ENCODE measurements at places on chromosomes 1 and 21.

DNA sequence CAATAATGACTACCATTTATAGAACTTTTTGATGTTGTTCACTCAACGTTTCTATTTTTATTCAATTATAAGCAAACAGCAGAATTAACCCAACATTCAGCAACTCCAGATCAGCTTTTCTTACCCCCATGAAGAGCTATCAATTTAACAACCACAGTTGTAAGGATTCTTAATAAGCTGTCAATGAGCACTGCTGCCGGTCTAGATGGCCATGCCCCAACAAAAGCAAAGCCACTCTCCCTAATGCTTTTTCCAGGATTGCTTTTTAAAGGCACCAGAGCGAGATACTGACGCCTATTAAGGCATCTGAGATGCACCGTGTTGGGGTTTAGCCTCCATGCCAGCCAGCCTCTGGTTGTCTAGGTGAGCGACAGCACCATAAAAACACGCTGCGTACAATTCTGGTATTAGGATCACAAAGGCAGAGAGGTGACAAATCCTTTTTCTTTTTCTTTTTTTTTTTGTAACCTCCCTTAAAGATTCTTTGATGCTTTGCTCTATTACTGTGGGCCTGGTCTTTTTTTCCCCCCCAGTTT lies 39.5 kb downstream of the PTPRC start:
- peak; percentile 65 for DNase-seq

GRCh38 chr1:3553166-3553939 lies 58.0 kb downstream of the MEGF6 start:
- DNase-seq, result no peak

DNA sequence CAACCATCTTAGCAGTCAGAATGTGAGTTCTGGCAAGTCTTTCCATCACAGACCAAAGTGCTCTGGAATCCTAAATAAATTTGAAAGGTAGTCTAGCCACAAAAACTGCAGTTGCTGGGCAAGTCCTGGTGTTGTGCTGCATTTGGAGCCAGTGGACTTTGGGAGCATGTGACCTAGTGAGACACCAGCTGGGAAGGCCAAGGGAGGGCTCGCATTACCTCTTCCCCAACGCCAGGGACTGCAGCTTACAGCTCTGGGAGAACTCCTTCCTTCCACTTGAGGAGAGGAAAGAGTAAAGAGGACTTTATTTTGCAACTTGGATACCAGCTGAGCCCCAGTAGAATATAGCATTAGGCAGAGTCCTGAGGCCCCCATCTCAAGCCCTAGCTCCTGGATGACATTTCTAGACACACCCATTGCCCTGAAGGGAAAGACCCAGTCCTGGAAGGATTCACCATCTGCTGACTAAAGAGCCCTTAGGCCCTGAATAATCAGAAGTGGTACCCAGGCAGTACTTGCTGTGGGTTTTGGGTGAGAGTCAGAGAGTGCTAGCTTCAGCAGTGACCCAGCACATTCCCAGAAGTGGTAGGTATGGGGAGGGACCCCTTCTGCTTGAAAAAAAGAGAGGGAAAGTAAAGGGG lies 190.7 kb downstream of the NUF2 start:
- DNase-seq, result no peak

DNA sequence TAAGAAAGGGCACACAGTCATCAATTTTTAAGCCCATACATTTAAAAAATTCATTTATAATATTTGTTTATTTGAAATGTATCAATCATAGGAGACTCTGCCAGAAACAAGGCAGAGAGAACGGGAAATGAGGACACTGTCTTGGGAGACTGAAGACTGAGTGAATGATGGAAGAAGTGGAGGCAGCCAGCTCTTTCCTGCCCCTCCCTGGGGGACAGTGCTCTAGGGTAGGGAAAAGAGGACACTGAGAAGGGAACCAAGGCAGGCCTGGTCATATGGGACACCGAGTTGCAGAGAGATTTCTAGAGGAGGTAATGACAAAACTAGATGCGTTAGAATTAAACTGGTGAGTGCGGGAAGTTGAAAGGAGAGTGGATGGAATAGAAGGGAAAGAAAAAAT lies 31.6 kb downstream of the EEIG2 start:
- DNase-seq, result no peak

DNA sequence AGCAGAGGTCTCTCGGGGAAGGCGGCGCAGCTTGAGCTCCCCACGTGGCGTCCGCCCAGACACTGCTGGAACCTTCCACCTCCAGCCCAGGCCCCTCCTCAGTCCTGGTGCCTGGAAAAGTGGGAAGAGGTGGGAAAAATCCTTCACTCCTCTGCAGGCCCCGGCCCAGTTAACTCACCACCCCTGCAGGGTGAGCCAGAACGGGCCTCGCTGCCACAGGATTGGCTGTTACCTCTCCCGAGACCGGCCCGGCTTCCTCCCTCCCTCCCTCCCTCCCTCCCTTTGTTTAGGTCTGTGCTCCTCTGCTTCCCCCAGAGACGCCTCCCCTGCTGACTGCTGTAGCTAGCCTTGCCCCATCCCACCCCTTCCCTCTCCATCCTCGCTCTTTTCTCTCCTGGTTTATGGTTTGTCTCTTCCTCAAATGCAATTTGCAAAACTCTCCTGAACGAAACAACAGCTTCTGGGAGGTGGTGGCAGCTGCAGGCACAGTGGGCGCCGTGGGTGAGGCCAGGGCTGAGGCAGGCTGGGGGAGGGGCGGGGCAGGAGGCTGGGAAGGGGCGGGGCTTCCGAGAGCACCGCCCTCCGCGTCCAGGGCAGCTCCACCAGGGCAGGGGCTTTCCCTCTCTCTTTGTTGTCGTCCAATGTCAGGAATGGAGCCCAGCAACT lies 6.5 kb downstream of the CAPN9 start:
- DNase-seq, result no peak

GRCh38 chr1:242579528-242580235 lies 55.2 kb upstream of the PLD5 start:
- no peak for DNase-seq

GRCh38 chr1:81205956-81206355 lies 594.8 kb upstream of the ADGRL2 start:
- no peak for DNase-seq

- DNase-seq, result no peak
Observed at GRCh38 chr1:156584813-156585212, 5.3 kb downstream of the TTC24 start.

GRCh38 chr1:162421258-162422164 lies 9.6 kb upstream of the SH2D1B start:
- DNase-seq, result no peak

GRCh38 chr1:9108056-9108665 lies 20.7 kb downstream of the GPR157 start:
- DNase-seq, result no peak

GRCh38 chr1:202856014-202856413 lies 32.9 kb downstream of the RABIF start:
- no peak for DNase-seq

DNA sequence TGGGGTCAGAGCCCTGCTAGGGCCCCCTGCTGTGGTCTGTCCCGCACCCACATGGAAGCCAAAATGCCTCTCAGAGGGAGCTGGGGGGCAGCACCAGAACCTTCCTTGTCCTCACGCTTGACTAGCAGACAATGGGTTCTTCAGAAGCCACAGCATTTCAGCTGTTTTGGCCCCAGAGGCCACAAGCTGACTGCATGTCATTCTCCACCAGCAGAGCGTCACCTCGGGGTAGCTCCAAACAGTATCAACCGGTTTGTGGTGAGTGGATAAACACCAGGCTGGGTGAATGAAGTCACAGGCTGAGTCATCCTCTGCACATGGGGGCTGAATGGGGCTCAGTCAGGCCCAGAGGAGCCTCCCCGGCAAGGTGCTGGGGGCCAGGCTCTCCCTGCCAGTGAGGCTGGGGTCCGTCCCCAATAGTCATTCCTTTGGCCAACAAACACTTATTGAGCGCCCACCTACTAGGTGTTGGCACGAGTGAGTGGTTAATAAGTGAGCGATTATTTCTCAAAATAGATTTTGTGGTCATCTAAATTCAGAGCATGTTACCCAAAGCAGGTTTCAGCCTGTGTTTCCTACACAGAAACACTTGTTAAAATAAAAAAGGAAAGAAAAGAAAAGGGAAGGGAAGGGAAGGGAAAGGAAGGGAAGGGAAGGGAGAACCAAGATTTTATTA lies 9.1 kb downstream of the OLIG1 start:
- no peak for DNase-seq

GRCh38 chr1:31759298-31760023 lies 4.7 kb downstream of the ADGRB2 start:
- DNase-seq, result no peak

- DNase-seq, result no peak
Observed at GRCh38 chr1:12756768-12757413, 10.9 kb downstream of the CFAP107 start.

GRCh38 chr21:34351786-34352241 lies 12.0 kb upstream of the KCNE2 start:
- no peak for DNase-seq

GRCh38 chr1:65042467-65042866 lies 76.1 kb upstream of the JAK1 start:
- DNase-seq, result no peak

GRCh38 chr1:33435096-33435820 lies 4.4 kb upstream of the PHC2 start:
- DNase-seq, result no peak

DNA sequence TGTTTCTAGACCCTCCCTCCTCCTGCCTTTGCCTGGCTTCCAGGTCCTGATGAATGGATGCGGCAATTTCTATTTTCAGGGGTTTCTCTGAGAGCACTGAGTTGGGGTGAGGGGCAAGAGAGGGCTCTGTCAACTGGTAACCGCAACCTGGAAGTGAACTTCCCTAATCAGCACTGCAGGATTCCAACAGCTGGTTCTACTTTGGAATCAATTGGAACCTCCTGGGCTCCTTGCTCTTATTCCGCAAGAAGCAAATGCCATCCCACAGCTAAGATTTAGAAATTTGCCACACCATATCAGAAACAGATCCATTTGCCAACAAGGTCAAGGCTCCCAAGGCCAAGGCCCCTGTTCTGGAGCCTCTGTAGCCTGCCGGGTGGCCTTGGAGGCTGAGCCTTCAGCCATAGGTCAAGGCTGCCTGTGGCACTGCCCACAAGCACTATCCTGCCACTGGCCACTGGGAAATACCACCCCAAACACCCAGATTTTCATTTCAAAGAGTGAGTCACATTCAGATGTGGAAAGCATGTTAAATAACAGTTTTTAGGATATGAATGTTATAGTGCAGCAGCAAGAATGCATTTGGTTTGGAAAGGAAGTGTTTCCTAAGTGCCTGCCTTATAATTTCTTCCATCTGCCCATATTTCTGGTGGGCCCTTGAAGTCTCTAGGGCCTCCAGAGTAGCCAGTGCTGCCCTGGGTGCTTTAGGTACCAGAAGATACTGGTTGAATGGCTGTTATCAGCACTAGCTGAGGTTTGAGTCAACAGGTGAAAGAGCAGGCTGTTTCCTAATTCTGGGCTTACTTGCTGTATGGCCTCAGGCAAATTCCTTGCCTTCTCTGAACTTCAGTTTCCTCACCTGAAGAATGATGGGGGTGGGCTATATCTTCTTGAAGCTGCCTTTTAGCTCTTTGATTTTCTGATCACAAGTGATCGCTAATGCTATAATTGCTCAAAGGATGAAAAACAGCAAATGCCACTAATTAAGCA lies 56.3 kb upstream of the JUN start:
- no peak for DNase-seq

DNA sequence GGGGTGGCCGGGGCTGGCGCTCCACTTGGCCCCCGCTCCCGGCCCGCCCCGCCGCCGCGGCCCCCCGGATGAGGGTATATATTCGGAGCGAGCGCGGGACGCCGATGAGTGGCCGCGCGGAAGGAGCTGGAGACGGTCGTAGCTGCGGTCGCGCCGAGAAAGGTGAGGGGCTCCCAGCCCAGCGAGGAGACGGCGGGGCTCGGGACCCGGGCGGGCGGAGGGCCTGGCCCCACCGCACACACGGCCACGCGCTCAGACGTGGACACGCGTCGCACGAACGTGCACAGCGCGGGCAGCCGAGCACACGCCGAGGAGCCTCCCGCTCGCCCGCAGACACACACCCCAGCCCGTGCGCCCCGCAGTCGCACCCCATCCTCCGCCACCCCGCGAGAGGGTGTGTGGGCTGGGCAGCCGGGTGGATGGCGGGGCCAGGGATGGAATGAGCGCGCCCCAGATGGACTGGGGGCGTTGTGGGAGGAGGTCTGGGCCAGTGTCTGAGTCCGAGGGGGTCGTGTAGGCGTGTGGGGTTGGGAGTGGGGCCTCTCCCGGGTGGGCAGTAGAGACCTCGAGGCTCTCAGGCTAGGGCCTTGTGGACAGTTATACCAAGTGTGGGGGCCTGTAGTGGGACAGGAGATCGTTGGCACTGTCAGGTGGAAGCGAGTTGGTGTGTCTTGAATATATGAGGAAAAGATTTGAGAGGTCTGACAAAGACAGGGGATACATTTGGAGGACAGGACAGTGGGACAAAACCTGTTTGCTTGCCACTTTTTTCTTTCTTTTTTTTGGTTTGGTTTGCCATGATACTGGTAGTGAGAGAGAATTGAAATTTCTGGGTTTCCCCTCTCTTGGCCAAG lies at the start of gene UAP1:
TSS of gene UAP1 (plus strand) at position 107 of the 854 bp plus-strand sequence. CDS start 4,347 bp downstream, outside the sequence.
- DNase-seq, result no peak

DNA sequence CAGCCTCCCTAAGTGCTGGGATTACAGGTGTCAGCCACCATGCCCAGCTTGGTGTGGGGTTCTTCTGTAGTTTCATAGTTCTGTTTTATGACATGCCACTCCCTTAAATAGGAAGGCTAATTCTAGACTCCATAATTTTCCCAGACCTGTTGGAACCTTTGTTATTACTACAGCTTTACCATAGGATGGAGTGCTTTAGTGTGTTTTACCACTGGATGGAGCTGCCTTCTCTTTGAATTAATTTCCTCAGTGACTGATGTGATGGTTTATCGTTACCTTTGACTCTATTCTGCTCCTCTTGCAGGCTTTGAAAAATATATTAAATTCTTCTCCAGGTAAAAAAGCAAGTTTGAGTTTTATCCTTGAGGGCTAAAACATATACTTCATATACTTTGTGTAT lies 84.6 kb upstream of the NEK7 start:
- no peak for DNase-seq

DNA sequence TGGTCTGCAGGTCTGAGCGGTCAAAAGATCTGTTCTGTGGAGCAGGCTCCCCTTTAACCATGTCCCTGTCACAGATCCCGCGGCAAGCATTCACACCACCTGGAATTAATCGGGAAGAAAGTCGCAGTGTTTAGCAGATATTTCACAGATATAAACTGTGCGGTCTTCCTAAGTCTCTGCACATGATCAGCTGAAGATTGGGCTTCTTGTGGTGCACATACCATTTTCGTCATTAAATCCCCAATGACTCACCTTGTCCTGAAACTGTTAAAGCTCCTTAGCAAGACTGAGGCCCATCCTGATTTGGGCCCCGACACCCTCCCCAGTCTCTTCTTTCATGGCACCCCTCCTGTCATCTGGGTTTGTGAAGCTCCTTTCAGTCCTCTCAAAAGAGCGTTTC lies 158.8 kb downstream of the KIF26B start:
- no peak for DNase-seq

- DNase-seq, result no peak
Observed at GRCh38 chr1:36199934-36200741, 24.1 kb upstream of the THRAP3 start.

DNA sequence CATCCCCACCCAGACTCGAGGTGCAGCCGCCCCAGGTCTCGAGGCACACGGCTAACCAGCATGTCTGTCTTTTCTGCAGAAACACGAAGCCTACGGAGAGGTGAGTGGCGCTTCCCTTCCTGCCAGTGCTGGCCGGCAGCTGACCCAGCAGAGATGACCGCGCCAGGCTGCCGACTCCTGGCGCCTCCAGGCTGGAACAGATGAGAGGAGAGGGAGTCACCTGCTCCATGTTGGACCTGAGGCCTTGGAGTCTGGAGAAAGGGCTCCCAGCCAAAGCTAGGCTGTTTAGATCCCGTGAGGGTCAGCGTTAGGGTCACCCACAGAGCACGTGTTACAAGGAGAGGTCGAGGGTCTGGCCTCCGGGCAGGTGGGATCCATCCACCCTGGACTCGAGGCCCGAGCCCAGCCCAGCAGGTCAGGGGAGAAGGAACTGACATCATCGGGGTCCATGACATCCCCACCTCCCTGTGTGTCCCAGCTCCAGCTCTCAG lies 14.9 kb downstream of the COL6A2 start:
- DNase-seq, result no peak
